ENCODE measurements at places on chromosomes 4 and X. TPM values are rescaled to one million over a fixed set of nuclear protein-coding genes. Genes with fewer than 3 reads are reported as not detected.

Gene GALNT7
- total RNA-seq: 124 TPM

DNA sequence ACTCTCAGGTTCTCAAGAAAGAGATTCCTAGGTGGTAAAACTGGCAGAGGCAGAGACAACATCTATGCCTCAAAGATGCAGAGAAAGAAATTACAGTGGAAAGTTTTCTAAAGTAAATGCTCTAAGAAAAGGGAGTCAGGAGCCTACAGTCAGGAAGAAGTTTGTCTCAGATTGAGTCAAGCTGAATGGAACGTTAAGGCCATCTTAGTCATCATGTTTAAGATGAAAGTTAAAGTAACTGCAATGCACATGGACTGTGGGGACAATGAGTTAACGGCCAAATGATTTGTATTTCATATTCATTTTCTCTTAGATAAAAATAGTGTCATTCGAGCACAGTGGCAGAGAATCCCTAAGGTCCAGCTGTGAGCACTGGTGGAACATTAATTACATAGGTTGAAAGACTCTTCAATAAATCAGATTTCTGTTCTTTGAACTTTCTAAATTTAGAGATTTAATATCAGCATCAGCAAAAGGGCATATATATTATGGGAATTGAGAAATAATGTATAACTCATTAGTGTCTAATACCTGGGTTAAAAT lies 384.6 kb downstream of the DTHD1 start:
- DNase-seq: no peak

DNA sequence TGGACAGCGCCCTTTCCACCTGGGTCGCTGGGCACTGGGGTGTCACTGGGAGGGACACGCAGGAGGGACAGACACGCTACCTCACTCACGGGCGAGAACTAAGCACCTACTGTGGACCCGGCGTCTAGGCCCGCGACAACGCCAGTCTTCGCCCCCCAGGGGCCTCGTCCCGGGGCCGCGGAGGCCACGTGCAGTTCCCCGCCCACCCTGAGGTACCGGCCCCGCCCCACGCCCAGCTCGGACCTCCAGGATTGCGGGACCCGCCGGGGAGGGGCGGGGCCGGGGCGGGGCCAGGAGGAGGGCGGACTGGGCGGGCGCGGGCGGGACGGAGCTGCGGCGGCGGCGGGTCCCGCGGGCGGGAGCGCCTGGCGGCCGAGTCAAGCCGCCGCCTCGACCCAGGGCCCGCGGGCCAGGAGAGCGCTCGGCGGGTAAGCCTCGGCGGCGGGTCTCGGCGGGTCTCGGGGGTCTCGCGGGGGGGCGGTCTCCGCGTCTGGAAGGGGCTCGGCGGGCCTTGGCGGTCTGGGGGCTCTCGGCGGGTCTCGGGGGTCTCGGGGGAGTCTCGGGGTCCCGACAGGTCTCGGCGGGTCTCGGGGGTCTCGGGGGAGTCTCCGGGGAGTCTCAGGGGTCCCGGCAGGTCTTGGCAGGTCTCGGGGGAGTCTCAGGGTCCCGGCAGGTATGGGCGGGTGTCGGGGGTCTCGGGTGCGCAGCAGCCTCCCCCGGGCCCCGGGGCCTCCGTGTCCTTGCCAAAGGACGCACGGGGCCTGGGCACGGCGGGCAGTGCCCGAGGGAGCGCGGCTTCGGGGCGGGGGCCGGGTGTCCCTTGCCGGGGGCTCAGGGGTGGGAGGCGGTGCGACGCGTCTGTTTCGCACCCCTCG lies at the start of gene SH3BP2:
SH3BP2 (plus strand) TSS at position 375 of the 875 bp plus-strand sequence. CDS start 27,533 bp downstream, outside the sequence.
- peak; percentile 89 for DNase-seq

- no peak for DNase-seq
Measured at GRCh38 chr4:155509555-155509954, 132.8 kb upstream of the MAP9 start.

DNA sequence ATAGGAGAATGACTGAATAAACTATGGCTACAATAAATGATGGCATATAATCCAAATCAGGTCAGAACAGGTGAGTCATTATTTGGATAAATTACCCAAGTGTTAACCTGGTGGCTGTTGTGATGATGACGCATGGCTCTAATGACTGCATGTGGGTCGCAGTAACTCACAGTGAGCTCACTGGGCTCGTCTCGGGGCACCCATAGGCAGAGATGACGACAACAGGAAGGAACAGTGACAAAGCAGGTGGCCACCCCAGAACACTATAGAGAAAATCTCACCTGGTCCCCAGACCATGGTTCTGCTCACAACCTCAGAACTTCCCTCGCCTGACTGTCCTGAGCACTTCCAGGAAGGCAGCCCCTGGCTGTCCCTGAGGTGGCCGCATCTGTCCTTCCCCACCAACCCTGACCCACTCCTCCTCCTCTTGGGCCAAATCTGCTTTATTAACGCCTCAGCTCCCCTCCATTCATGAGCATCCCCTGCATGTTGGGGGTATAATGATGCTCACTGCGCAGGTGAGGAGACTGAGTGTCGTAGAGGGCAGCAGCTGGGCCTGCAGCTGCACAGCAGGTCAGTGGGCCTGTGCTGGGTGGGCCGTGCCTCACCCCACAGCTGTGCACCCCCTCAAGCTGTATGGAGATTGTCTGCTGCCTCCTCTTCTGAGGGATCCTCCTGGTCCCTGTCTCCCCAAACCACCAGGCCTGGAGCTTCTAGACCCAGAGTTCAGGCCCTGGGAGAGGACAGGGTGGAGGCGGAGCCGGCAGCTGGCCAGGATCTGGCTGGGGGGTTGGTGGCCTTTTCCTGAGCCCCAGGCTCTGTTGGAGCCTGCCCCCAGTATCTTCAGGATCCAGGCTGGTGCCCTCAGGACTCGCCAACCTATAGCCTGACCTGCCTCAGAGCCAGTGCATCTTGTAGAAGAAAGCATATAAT lies 30.9 kb upstream of the FAM156A start:
- DNase-seq: no peak

DNA sequence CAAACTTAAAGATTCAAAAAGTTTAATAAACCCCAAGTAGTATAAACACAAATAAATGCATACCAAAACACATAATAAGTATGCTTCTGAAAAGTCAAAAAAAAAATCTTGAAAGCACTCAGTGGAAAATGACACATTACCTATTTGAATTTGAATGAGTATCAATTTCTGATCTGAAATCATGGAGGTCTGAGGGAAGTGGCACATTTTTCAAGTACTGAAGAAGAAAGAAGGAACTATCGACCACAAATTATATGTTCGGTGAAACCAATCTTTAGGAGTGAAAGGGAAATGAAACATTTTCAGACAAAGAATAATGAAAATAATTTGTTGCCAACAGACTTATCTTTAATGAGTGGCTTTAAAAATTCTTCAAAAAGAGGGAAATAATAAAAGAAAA lies 12.1 kb upstream of the F9 start:
- DNase-seq: no peak

GRCh38 chr4:87624698-87625097 lies 16.4 kb downstream of the DSPP start:
- no peak for DNase-seq

- DNase-seq: no peak
Measured at GRCh38 chr4:101782546-101782945, 8.0 kb upstream of the BANK1 start.

GRCh38 chr4:153765894-153766293 lies 6.1 kb upstream of the RNF175 start:
- no peak for DNase-seq

- DNase-seq: no peak
Measured at GRCh38 chr4:15989424-15989823, 26.4 kb upstream of the FGFBP2 start.

DNA sequence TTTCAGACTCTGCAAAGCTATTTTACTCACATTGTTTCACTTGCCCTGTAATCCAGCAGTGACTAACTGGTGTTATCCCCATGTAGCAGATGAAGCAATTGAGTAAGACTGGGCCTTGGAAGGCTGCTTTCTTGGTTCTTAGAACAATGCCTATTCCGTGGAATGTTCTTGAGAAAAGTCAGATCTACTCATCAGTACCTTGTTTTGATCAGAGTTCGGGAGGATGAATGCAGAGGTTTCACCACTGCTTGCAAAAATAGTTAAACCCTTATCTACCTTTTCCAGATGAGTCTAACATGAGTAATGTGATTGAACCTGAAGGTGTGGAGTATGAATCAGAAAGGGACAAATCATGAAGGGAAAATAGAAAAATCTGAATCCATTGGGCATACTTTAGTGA lies 1.8 kb downstream of the MAOB start:
- no peak for DNase-seq

- peak; percentile 46 for DNase-seq
Measured at GRCh38 chrX:50813843-50814661, at the start of gene SHROOM4. SHROOM4 (minus strand) TSS chrX:50814194; CDS start chrX:50814018, 176 bp downstream.
